Temporal lobe (tissue), 4 donors: ENCODE measurements at places on chromosomes 1 and 21. TPM values are rescaled to one million over a fixed set of nuclear protein-coding genes. Genes with fewer than 3 reads are reported as not detected.

UMODL1 gene
- not detected for total RNA-seq

EPS8L3 gene
- not detected for total RNA-seq

CD1B gene
- not detected for total RNA-seq

UTS2 gene
- total RNA-seq = not detected

TMEM269 gene
- 0.25 TPM for total RNA-seq

HNRNPCL2 gene
- not detected for total RNA-seq

NCF2 gene
- 1.7 TPM for total RNA-seq

PLEKHN1 gene
- total RNA-seq = not detected

DYNLT5 gene
- 6.4 TPM for total RNA-seq

SYT14 gene
- 41.6 TPM for total RNA-seq

VHLL gene
- 0.25 TPM for total RNA-seq

MROH7 gene
- 0.25 TPM for total RNA-seq

MAP1LC3C gene
- 0.25 TPM for total RNA-seq

ADORA1 gene
- total RNA-seq = 9.1 TPM

IVL gene
- under 0.01 TPM for total RNA-seq

LRRN2 gene
- total RNA-seq = 11.8 TPM

RXFP4 gene
- not detected for total RNA-seq

SPRR3 gene
- not detected for total RNA-seq

EPHB2 gene
- total RNA-seq = 31.0 TPM

PFKL gene
- 96.4 TPM for total RNA-seq

GJA9 gene
- not detected for total RNA-seq

CFAP45 gene
- total RNA-seq = 0.74 TPM

MAPKAPK2 gene
- 7.9 TPM for total RNA-seq

NBPF10 gene
- 0.74 TPM for total RNA-seq

OR2T35 gene
- total RNA-seq = not detected

OR2T33 gene
- not detected for total RNA-seq
